ENCODE measurements at places on chromosomes 12 and 14.

DNA sequence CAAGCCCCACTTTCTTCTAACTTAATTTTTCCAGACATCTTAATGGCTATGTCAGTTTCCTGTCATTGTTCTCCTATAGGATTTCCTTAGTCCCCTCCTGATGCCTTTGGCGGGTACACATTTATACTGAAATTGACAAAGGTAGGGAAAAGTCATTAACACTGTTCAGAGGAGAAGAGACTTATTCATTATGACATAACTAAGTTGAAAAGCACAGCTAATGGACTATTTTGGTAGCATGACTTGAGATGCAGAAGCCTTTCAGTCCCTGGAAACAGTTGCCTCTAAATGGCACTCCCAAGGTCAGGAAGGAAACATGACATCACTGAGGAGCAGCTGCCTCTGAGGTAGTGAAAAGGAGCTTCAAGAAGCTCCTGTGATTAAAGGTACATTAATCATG is 317.5 kb upstream of the KITLG start:
- no peak for DNase-seq

DNA sequence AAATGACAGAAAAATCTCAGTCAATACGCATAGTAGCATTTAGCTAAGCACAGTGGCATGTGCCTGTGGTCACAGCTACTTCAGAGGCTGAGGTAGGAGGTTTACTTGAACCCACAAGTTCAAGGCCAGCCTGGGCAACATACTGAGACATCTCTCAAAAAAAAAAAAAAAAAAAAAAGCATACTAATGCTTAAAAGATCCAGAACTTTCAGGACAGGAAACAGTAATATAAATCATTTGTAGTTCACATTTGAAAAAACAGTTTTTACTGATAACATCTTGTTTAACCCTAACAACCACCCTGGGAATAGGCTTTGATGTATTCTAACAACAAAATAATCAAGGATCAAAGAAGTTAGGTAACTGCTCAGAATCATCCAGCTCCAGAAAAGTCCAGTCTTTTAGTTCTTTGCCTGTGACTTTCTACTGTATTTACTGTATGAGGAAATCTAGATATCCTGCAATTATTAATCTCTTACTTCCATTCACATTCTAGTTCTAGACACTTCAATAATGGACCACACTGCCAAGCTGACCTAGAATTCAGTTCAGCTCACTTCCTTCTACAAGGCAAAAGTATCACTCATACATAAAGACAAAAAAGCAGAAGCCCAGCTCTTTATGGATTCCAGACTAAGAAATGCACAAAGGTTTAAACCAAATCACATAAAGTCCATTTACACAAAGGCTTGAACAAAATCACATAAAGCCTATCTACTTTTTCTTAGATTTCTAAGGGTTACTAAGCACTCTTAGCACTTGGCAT is 28.5 kb downstream of the PAWR start:
- no peak for DNase-seq

- no peak for DNase-seq
Measured at GRCh38 chr14:101817501-101818001, 56.0 kb downstream of the PPP2R5C start.

- DNase-seq: no peak
Measured at GRCh38 chr12:103839103-103839502, 1.9 kb downstream of the NT5DC3 start.

- no peak for DNase-seq
Measured at GRCh38 chr12:22318108-22318737, 16.3 kb downstream of the ST8SIA1 start.

- DNase-seq: no peak
Measured at GRCh38 chr12:32332446-32332845, 66.9 kb upstream of the FGD4 start.

- DNase-seq: no peak
Measured at GRCh38 chr12:54420766-54421144, 1.7 kb upstream of the ITGA5 start.

GRCh38 chr14:32587461-32587860 is 258.4 kb downstream of the AKAP6 start:
- no peak for DNase-seq

- no peak for DNase-seq
Measured at GRCh38 chr14:86823581-86823980, 1169.4 kb downstream of the GALC start.

- DNase-seq: no peak
Measured at GRCh38 chr12:100476013-100476751, 2.5 kb downstream of the NR1H4 start.

GRCh38 chr12:121330692-121331091 is 21.5 kb downstream of the ANAPC5 start:
- DNase-seq: no peak

GRCh38 chr12:113278633-113279032 is 56.3 kb downstream of the SLC8B1 start:
- no peak for DNase-seq

- no peak for DNase-seq
Measured at GRCh38 chr12:24911271-24911791, 37.6 kb downstream of the BCAT1 start.

GRCh38 chr14:69708586-69709560 is 58.1 kb upstream of the SRSF5 start:
- no peak for DNase-seq

GRCh38 chr12:18646286-18646890 is 91.4 kb downstream of the PLCZ1 start:
- no peak for DNase-seq

- DNase-seq: no peak
Measured at GRCh38 chr14:93888995-93889394, 38.1 kb upstream of the FAM181A start.

- no peak for DNase-seq
Measured at GRCh38 chr12:42143452-42144157, 1.1 kb downstream of the GXYLT1 start.

DNA sequence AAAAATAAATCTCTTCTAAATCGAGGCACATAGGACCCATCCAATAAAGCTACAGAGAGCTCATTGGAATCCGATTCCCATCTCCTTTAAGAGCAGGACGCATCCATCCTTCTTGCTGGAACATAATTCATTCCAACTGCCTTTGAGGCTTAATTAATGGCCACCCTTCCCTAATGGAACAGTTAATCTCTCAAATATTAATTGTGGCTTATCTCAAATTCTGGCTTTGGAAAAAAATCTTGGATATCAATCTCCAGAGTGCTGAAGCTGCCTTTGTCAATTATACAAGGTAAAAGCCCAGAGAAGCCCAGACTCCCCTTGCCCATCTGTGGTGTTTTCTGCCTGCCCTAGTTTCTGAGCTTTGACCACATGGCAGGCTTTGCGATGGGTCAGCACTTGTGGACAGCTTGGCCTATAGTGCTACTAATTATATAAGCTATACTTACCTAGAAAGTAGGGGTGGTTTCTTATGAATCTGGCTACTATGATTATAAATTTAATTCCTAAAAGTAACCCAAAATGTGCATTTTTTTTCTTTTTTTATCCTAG is 246.3 kb downstream of the NUAK1 start:
- no peak for DNase-seq

DNA sequence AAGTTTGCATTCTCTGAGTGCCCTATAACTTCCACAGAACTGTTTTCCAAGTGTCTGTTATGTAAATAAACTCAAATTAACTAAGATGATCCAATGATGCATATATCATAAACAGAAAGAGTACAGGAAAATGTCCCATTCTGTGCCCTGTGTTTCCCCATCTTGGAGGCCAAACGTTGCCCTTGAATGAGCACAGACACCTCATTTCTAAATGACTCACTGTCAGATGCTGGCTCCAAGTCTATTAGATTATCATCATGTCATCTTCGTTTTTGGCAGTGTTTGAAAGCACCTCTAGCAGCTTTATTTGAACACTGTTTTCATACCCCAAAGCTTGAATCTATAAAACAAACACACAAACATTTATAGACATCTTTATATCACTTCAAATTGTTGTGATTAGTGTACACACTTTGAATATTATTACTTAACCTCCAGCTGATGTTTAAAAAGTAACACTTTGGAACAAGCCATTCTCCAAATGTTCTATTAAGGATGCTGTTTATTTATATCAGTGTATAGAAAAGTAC is 424.2 kb downstream of the NOVA1 start:
- no peak for DNase-seq

DNA sequence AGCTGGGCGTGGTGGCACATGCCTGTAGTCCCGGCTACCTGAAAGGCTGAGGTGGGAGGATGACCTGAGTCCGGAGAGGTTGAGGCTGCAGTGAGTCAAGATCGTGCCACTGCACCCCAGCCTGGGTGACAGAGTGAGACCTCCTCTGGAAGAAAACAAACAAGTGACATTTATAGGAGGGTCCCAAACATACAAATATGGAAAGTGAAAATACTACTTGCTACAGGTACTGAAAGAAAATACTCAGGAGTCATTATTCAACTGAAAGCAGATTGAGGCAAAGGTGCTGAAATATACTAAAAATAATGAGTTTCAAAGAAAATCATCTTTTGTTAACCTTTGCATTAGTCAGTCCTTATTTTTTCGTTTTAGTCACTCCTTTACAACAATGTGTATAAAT is 53.5 kb downstream of the ETV6 start:
- no peak for DNase-seq

DNA sequence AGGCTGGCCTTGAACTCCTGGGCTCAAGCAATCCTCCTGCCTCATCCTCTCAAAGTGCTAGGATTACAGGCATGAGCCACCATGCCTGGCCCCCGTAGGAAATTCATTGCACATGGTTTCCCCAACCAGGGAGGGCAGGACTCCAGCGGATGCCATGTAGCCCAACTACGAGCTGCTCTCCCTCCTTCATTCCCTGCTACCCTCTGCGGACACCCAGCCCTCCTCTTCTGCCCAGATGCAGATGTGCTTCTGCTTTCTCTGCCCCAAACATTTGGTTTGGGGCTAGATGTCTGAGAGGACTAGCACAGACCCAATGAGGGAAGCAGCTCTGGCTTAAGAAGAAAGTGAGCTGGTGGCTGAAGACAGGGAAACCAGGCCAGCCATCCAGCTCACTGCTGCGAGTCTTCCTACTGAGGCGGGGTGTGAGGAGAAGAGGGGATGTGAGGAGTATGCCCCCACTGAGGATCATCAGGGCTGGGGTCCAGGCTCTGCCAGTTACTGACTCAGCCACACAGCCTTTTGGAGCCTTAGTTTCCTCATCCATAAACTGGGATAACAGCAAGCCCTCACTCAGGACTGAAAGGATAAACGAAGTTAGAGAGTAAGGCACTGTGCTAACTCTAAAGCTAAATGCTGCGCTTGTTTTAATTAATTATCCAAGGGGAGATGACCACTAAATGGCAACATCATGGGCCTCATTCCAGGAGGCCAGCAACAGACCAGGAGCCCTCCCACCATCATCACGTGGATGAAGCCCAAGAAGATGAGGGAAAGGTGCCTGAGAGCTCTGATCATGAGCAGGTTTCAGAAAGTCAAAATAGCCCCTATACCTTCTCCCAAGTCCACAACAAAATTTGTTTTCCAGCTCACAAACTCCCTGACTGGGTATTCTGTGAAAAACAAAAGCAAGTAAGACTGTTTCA is 10.9 kb downstream of the CTDSP2 start:
- DNase-seq: no peak

DNA sequence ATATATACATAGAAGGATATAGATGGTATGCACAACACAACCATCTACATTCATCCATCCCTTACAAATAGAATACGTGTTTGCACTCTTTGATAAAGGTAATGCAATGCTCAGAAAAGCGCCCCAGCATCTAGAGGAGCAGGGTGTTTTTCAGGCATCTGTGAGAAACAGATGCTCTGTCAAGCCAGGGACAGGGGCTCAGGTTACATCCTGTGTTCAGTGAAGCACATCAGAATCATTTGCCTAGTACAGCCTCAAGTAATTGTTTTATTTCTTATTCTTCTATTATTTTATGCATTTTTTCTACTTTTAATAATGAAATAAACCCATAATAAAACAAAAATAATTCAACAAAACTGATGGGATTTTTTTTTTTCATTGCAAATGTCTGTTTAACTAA is 50.5 kb upstream of the HIF1A start:
- DNase-seq: no peak

DNA sequence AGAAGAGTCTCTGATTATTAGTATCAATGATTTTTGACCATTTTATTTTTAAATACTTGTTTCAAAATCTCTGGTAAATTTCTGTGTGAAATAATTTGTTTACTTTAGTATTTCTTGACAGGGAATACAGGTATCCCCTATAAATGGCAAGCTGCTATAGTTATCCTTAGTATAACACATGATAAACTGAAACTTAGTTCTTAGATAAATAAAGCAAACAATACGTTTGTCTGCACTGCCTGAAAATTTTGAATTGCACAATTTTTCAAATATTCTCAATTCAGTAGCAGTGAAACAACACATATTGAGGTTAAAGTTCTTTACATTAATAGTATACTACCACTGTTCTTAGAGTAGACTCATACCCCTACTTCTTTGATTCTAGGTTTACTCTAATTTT is 26.9 kb downstream of the CNOT2 start:
- no peak for DNase-seq

- no peak for DNase-seq
Measured at GRCh38 chr14:33556382-33557121, 394.3 kb downstream of the EGLN3 start.

GRCh38 chr12:92472201-92472600 is 230.6 kb upstream of the PLEKHG7 start:
- DNase-seq: no peak

GRCh38 chr12:106790020-106790419 is 15.5 kb downstream of the RIC8B start:
- DNase-seq: no peak

- peak; percentile 66 for DNase-seq
Measured at GRCh38 chr14:60722357-60723115, 1.6 kb downstream of the SIX4 start.

DNA sequence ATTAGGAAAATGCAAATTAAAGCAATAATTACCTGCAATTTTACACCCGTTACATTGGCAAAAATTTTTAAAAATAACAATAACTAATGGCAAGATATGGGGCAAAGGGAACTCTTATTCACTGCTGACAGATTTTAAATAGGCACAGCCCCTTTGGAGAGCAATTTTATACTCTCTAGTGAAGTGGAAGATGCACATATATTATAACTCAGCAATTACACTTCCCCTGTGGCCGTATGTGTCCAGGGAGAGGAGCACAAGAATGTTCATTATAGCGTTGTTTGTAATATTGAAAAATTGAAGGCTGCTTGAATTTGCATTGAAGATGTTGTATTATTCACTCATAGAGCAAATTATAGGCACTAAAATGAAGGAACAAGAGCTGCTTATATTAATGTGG is 488.3 kb upstream of the ATXN7L3B start:
- no peak for DNase-seq

DNA sequence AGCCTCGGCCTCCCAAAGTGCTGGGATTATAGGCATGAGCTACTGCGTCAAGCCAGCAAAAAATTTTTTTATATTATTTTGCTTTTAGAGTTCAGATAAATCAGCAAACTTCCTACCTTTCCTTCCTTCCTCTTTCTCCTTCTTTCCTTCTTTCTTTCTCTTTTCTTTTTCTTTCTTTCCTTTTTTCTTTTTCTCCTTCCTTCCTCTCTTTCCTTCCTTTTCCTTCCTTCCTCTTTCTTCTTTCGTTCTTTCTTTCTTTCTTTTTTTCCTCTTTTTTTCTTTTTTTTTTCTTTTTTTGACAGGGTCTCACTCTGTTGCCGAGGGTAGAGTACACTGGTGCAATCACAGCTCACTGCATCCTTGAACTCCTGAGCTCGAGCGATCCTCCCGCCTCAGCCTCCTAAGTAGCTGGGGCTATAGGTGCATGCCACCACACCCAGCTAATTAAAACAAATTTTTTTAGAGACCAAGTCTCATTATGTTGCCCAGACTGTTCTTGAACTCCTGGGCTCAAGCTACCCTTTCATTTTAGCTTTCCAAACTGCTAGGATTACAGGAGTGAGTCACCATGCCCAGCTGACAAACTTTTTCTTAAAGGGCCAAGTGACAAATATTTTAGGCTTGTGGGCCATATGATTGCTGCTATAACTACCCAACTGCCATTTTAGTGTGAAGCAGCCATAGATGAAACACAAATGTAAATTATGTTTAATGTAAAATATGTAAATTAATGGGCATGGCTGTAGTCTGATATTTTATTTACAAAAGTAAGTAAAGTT is 7.1 kb upstream of the WASHC4 start:
- DNase-seq: no peak
